ENCODE measurements at places on chromosomes 5 and 9.

- DNase-seq = no peak
Measured at GRCh38 chr5:142307146-142307890, 17.5 kb downstream of the SPRY4 start.

DNA sequence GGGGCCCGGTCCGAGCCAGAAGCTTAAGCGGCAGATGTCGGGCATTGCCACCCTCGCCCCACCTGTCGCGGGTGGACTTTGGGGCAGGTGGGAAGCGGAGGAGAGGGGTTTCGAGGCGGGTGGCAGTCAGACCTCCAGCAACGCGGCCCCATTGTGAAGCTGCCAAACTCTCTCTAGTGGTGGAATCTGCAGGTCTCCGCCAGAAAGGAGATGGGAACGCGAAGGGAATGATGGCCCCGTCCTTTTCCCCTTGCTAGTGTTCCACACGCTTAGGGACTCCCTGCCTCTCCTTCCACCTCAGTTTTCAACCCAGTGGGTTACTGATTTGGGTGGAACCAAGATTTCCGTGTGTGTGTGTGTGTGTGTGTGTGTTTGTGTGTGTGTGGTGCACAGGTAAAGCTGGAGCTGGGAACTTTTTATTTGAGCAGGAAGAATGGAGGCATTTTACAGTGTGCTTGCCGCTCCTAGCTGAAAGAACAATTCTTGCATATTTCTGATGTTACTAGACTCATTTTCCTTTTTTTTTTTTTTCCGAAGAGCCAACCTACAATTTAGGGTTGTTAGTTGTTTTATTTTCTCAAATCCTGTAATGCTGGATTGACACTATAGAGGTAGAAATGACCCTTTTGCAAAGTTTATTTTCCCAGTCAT, 1.3 kb downstream of the MACIR start:
- DNase-seq = no peak

- DNase-seq = no peak
Measured at GRCh38 chr9:5838884-5839571, 6.1 kb upstream of the ERMP1 start.

DNA sequence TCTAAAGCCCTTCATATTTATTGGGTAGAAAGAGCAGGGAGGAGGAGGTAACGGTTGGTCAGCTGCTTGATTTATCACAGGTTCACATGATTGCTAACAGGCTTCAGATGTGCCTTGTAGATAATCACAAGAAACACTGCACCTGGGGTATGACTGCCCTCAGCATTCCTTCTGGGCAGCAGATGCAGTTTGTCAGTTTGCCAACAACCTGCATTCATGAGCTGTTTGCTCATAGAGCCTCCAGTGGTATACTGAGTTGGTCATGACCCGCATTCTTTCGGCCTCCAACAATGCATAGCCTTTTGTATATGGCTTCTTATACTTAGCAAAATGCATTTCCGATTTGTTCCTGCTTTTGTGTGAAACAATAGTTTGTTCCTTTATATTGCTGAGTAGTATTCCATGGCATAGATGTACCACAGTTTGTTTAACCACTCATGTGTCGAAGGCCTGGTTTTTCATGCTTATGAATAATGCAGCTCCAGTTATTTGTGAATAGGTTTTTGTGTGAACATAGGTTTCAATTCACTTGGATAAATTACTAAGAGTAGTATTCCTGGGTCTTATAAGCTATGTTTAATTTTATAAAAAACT, 83.6 kb downstream of the ARHGEF28 start:
- DNase-seq = no peak

DNA sequence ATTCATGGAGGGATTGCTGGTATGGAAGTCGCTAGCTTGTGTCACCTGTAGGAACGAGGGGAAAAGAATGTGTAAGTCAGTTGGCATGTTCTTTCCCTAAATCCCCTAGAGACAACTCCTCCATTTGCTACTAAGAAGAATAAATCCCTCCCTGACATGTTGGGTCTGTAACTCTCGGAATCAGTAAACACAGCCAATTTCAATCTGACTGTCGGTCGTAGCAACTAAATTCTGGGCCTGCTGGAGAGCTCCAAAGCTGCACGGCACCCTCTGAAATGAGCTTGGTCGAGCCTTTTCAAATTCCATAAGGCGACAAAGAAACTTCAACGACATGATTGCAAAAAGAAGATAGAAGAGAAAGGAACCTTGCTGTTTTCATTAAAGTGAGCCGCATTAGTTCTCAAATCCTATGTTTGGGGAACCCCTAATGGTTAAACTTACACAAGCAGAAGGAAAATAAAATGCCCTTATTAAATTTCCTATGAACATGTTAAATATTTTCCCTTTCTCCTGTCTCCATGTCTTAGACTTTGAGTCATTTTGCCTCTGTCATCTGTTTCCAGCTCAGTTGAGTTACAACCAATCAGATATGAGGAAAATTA, 735.8 kb upstream of the WWC1 start:
- no peak for DNase-seq

Data from stimulated activated CD4-positive, alpha-beta T cell treated with anti-CD3 and anti-CD28 coated beads, Interleukin-1b, Interleukin-23, amount 100 ng/mL, for 1 hour (primary cell).